Pancreas (tissue), 10 donors: ENCODE measurements at places on chromosomes 1 and 21. TPM values are rescaled to one million over a fixed set of nuclear protein-coding genes. Genes with fewer than 3 reads are reported as not detected.
A peak's percentile ranks its signal among the peaks of the same experiment; 100 is the strongest.

DNA sequence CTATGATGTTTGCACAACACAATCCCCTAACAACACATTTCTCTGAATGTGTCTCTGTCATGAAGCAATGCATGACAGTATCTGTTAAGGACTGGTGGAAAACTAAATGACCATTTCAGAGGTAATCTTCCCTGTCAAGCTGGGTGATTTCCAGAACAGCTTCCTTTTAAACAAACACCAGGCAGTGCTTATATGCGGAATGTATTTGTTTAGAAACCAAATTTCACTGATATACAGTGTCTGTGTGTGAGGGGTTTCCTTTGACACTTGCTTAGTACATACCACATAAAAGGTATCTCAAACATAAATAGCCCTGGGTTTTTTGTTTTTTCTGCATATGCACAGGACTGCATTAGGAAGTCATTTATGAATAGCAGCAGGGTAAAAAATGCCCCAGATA, 95.6 kb downstream of the TGFBR3 start:
- no peaks in the 10 kb centered on the region for H3K36me3 ChIP-seq
- no peak overlapping the region for H3K4me3 ChIP-seq
- H3K27ac ChIP-seq = no peak overlapping the region
- no peak for DNase-seq

DNA sequence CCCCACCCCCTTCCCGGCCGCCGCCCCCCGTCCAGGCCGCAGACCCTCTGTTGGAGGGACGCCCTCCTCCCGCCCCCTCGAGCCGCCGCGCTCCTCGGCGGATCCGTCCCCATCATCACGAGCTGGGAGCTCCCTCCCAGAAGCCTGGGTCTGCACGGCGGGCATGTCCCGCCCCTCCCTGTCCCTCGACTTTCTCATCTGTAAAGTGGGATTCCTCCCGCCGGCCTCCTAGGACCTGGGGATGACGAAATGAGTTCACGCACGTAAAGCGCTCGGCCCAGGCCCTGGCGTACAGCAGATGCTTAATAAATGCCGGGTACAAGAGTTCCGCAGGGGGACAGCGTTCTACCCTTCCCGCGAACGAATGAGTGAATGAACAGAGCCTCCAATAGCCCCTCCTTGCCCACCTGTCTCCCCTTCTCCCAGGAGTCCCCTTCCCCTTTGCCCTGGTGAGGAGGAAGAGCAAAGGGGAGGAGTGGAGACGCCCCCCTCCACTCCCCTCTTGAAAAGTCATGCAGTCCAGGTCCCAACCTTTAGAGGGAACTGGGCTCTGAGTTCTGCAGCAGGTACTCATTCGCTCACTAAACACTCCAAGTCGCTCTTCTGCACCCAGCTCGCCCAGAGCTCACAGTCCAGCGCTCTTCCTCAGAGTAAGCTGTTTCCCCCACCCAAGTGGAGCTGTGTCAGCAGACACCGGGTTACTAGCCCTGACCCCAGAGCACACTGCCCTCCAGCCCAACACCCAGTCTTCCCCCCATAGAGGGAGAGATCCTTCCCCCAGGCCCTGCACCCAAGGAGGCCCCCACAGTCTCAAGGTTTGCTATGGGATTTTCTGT, 16.8 kb downstream of the RAP1GAP start:
- H3K27me3 ChIP-seq = no peaks in the 10 kb centered on the region
- peak overlapping the region; percentile 29 for H3K4me3 ChIP-seq
- no peak for DNase-seq
- no peaks in the 10 kb centered on the region for H3K36me3 ChIP-seq
- peak overlapping the region; percentile 28 for H3K27ac ChIP-seq

- H3K4me1 ChIP-seq = no peaks in the 10 kb centered on the region
- no peaks in the 10 kb centered on the region for H3K27me3 ChIP-seq
- H3K4me3 ChIP-seq = no peak overlapping the region
- no peak for DNase-seq
- no peaks in the 10 kb centered on the region for H3K36me3 ChIP-seq
These were observed 151.2 kb downstream of the DMRTA2 start for GRCh38 chr1:50271968-50272578.

DNA sequence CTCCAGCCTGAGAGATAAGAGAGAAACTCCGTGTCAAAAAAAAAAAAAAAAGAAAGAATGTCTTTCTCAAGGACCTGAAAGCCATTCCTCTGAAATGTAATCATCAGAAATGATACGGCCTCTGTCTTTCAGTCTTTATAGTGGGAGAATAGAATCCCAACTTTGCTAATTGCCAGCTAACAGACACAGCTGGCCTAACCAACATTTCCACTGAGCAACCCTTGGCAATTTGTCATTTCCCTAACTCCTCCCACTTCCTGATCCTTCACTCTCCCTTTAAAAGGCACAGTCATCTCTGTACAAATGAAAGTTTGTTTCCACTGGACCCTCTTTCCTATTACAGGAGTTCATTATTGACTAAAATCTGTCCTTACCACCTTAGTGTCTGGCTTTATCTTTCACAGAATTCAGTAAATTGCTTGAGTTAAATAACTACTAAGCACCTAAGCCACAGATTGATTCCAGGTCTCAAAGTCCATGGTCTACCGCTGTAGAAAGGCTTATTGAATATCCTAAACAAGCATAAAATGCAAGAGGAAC, 4.3 kb upstream of the CBR1 start:
- peak; percentile 44 for DNase-seq
- H3K27ac ChIP-seq = peak overlapping the region; percentile 61
- no peak overlapping the region for H3K4me3 ChIP-seq
- H3K4me1 ChIP-seq = peaks cover 6% of the 10 kb centered on the region
- no peaks in the 10 kb centered on the region for H3K27me3 ChIP-seq

DNA sequence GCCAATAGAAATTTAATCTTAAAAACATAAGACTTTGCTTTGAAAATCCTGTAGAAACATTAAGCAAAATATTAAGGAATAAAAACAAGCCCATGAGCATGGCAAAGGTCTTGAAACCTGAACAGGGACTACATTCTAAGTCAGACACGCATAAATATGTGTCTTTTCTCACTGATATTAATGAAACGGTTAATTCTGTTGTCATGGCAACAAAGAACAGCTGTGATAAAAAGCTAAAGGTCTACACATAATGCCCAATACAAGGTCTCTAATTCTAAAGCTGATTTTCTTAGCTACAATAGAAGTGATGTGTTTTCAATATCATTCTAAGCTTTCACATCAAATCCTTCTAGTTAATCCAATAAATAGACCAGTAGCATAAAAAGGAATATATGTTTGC, 331.7 kb downstream of the PTBP2 start:
- no peak for DNase-seq
- no peaks in the 10 kb centered on the region for H3K4me1 ChIP-seq
- no peak overlapping the region for H3K27ac ChIP-seq
- no peak overlapping the region for H3K4me3 ChIP-seq
- H3K36me3 ChIP-seq = no peaks in the 10 kb centered on the region

- no peak overlapping the region for H3K4me3 ChIP-seq
- no peak overlapping the region for H3K27ac ChIP-seq
- H3K36me3 ChIP-seq = no peaks in the 10 kb centered on the region
- no peaks in the 10 kb centered on the region for H3K4me1 ChIP-seq
- no peak for DNase-seq
These were observed 3.5 kb upstream of the FCMR start for GRCh38 chr1:206925106-206925736.

DNA sequence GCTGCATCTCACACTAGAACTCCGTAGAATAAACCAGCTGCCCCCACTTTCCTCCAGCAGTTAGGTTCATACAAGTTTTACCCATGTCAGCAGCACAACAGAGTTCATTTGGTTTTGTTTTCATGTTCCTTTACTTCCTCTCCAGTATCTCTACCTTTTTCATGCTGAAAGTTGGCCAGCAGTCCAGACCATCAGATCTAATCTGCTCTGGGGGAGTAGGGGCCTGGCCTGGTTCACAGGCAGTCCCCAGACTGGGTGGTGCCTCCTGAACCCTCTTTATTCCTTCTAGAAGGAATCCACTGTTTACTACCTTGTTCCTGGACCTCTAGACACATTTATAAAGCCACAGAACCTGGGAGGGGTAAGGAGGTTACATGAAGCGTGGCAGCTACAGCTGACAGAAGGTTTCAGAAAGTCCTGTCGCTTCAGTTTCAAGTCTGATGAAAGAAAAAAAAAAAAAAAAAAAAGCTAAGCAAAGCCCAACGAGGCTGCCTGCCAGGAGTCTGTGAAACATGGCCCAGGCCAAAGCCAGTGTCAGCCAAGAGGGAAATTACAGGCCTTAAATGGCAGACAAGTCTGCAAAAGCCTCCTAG, 184.6 kb upstream of the JUN start:
- DNase-seq = peak; percentile 89
- no peak overlapping the region for H3K4me3 ChIP-seq
- peak overlapping the region; percentile 61 for H3K27ac ChIP-seq
- no peaks in the 10 kb centered on the region for H3K27me3 ChIP-seq

GRCh38 chr1:211614615-211615014, 35.7 kb upstream of the SLC30A1 start:
- H3K4me1 ChIP-seq = no peaks in the 10 kb centered on the region
- no peaks in the 10 kb centered on the region for H3K36me3 ChIP-seq
- H3K4me3 ChIP-seq = no peak overlapping the region
- no peak overlapping the region for H3K27ac ChIP-seq
- no peak for DNase-seq

- peaks cover 12% of the 10 kb centered on the region for H3K4me1 ChIP-seq
- peak overlapping the region; percentile 64 for H3K4me3 ChIP-seq
- no peak overlapping the region for H3K27ac ChIP-seq
- H3K36me3 ChIP-seq = no peaks in the 10 kb centered on the region
These were observed 253 bp downstream of the RAP1GAP start for GRCh38 chr1:21668951-21669257.

DNA sequence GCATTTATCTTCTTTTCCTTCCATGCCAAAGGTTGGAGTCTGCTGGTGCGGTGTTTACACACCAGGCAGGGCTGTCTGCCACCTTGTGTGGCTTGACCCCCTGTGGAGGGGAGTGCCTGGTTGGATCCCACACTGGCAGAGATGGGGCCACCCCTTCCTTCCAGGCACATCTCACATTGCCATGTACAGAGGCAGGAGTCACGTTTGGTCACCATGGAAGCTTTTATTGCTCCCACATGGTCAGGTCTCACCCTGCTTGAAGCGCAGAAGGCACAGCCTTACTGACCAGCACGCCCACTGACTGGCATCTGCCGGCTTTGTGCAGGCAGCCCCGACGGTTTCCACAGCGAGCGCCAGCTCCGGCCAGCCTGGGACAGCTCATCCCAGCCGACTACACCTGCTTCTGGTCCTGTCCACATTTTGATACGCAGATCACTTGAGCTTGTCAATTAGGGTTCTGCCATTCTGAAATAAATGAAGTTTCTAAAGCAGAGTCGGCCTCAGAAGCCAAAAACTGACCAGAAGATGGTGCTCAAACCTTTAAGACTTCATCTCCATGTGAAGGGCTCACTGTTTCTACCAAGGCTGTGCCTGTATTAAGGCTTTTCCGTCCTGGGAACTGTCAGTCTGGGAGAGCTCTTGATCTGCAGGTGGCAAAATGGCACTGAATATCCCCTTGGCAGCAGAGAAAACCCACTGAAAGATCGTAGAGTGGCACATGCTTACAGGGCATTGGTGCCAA, 35.6 kb upstream of the EPHA8 start:
- no peaks in the 10 kb centered on the region for H3K27me3 ChIP-seq
- DNase-seq = no peak
- H3K36me3 ChIP-seq = no peaks in the 10 kb centered on the region
- H3K4me3 ChIP-seq = no peak overlapping the region
- H3K27ac ChIP-seq = peak overlapping the region; percentile 22
- H3K4me1 ChIP-seq = peaks cover 45% of the 10 kb centered on the region

PADI2 gene
- polyA plus RNA-seq = 0.80 TPM

CDC20 gene
- 0.23 TPM for polyA plus RNA-seq

CGN gene
- 40.6 TPM for polyA plus RNA-seq

MAP10 gene
- polyA plus RNA-seq = 0.99 TPM

KRTAP19-5 gene
- not detected for polyA plus RNA-seq

ARPC5 gene
- 58.5 TPM for polyA plus RNA-seq

RPTN gene
- polyA plus RNA-seq = not detected

PTCH2 gene
- polyA plus RNA-seq = 1.8 TPM
